CD4-positive, CD25-positive, alpha-beta regulatory T cell (primary cell): ENCODE measurements at places on chromosomes 6 and 20. TPM values are rescaled to one million over a fixed set of nuclear protein-coding genes. Genes with fewer than 3 reads are reported as not detected.

GRCh38 chr6:3822747-3823445 is 26.3 kb upstream of the FAM50B start:
- DNase-seq = no peak

The SSTR4 gene
- total RNA-seq = not detected

DNA sequence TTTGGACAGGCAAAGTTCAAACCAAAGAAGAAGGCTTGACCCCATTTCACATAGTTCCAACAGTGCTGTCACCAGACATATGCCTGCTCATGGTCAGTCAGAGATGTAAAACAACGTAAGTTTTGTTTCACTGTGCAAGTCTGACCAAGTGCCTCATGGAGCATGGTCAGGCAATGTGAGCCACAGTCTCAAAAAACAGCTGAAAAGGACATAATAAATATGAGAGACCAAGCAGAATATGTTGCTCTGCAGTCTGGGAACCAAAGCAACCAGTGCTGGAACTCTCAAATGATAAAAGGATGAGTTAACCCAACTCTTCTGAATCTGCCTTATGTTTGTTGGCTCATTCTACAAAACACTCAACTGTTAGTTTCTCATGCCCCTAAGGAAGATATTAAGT is 39.9 kb upstream of the DST start:
- DNase-seq = no peak

DNA sequence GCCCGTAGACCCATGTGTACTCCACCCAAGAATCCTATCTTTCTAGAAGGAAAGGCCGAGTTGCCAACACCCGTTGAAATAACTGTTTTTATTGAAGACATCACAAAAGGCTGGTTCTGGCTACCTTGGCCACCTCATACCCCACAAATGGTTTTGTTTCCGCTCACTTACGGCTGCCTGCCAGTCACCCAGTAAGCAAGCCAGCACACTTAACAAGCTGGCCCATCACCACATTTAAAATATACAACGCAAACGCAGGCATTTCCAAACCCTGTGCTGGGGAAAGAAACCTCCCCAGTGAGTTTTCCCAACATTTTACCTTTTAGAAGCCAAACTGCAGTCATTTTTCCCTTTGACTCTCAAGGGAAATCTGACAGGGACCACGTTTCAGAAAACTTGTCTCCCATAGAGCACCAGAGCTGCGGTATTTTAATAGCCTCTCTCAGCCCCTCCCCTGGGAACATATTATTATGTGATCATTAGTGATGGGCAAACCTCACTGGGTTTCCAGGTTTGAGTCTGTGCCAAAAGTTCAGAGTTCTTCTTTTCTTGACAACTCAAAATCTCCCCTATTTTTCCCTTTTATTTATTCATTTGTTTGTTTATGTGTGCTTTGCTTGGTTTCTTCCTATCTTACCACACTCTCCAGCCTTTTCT is 36.7 kb upstream of the BMP2 start:
- DNase-seq = no peak

- DNase-seq = no peak
Observed at GRCh38 chr6:72733045-72733444, 111.2 kb downstream of the KCNQ5 start.

- no peak for DNase-seq
Observed at GRCh38 chr20:24799971-24800580, 149.0 kb upstream of the CST7 start.

DNA sequence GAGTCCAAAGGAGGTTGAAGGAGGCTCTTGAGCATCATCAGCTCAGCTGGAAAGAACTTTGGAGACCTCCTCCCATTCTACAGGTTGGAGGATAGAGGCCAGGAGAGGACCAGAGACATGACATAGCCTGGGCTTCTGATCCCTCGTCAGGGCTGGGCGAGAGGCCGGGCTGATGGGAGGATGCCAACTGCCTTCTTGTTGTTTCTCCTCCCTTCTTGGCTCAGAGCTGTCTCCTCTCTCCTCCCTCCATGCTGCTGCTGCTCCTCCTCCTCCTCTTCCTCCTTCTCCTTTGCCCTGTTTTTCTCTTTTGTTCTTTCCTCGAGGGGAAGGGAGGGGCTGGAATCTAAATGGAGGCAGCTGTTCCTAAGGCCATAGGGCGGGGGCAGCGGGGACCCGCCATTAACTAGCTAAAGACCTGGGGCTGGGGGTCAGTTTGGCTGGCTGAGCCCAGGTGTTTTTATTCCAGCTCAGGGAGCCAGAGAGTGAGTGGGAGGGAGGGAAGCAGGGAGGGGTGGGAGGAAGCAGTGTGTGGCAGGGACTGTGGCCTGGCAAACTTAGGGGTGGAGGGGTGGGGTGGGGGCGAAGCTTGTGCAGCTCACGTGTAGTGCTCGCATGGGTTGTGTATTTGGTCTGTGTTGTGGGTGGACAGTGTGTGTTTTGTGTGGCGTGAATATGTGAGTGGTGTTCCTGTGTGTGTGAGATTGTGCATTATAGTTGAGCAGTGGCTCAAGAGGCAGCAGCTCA is 84.8 kb downstream of the CD40 start:
- DNase-seq = no peak

The PRPF6 gene
- total RNA-seq = 61.8 TPM

DNA sequence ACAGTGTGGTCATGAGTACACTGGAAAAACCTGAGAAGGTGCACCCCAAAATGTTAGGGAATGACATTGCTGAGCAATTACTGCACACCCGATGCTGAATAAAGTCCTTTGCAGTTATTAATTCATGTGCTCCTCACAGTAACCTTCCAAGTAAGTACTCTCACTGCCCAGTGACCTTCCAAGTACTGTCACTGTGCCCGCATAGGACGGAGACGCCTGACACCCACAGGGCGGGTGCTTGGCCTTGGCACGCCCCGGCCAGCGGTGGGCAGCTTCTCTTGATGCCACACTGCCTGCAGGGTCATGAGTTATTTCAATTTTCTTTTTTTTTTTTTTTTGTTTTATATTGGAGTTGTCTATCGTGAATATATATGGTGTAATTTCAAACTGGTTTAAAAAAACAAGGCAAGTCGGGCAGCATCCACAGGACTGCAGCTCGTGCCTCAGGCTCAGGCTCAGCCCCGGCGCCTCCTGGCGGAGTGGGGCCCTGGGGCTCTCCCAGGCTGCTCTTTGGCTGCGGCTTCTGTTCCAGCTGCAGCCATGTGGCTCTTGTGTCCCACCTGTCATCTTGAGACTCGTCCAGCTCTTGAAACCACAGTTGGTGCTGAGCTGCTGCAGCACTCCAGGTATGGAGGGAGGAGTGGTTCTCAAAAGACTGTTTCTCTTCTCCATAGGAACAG is 27.0 kb downstream of the PNLDC1 start:
- DNase-seq = no peak

- peak; percentile 49 for DNase-seq
Observed at GRCh38 chr20:25987073-25987927, 290.6 kb upstream of the ZNF337 start.

The TRIM31 gene
- total RNA-seq = not detected

- DNase-seq = no peak
Observed at GRCh38 chr6:34526241-34526972, 29.7 kb downstream of the SPDEF start.
